Activated CD4-positive, alpha-beta T cell treated with anti-CD3 and anti-CD28 coated beads, Interleukin-2, amount 50 U/mL, for 48 hours (primary cell): ENCODE measurements at places on chromosomes 2 and 18.

DNA sequence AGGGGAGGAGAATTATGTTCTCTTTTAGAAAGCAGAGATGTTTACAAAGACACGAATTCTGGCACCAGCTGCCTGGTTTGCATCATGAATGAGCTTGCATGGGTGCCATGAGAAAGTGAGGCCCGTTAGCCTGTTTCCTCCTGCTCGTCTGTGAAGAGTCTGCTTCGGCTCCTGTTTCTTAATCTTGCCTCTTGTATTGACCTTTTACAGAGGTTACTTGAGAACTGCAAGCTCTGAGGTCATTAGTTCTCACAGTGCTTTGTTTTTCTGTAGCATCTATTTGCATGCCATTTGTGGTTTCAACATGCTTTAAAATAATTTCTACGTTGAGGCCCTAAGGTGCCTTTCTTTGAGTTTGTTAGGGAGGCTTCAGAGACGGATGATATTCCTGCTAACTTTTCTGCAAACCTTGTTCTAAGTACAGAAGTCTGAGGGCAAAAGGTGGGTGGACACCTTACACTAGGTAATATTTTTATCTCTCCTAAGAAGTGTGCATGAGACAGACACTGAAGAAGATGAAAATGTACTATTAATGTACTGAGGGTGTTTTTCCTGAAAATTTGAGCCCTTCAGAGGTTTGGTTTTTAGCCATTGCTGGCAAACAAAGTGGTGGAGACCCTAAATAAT, 53.4 kb upstream of the LINC00305 start:
- DNase-seq = no peak

- DNase-seq = no peak
Measured at GRCh38 chr2:196076778-196077568, 8.3 kb upstream of the DNAH7 start.

GRCh38 chr2:241505781-241506201, 2.6 kb downstream of the STK25 start:
- no peak for DNase-seq

DNA sequence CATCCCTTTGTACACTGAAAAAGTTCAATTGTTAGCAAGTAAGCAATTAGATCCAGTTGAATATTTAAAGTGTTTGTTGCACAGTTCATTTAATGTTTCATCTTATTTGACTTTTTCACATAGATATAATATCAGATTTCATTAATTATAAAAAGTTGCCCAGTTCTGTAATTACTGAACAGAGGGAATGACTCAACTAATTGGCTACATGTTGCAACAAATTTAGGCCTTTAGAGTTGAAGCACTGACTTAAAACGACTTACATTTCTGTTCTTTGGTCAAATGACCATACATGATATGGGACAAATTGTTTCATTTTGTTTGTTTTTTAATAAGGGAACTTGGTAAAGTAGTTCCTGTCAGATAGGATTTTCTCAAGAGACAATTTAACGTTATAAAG, 68.5 kb upstream of the FAM117B start:
- no peak for DNase-seq

DNA sequence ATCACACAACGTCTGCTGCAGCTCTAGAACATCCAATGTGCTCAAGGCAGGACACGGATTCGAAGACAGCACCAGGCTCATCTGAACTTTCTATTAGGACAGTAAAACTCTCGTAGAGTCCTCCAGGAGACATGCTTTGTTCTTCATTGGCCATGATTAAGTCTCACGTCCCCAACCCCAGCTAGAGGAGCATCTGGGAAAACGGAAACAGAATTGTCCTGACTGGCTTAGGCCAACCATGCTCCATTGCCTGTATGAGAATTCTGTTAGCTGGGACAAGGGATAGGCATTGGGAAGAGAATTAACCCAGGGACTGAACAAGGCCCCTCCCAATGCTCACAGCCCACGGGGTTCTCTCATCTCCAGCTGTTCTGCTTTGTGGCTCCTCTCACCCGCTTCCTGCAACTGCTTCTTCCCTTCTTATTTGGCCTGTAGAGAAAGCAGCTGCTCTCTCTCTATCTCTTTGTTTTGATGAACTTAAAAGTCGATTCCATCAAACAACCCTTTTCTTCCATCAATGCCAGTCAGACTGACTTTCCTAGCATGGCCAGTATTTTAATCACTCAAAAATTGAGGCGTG, 75.6 kb downstream of the C1QL2 start:
- DNase-seq = no peak
